ENCODE measurements at places on chromosomes 7 and 10.

DNA sequence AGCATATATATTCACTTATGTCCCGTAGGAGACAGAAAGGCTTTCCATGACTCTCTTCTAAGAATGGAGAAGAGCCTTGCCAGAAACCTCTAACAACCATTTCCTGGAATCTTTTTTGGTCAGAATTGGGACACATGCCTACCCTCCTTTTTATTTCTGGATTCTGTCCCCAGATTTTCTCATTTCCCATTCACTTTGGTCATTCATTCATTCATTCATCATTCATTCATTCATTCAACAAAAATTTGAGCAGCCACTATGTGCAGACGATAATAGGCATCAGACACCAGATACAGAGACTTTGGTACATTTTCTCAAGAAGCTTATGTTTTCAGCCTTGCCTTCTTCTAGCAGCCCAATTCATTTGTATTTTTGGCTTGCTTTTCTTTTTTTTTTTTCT is 6.0 kb downstream of the ENTPD7 start:
- no peak for DNase-seq

- DNase-seq: no peak
Observed at GRCh38 chr10:73439605-73440312, 6.4 kb upstream of the MSS51 start.

GRCh38 chr10:101564490-101564991 is 23.5 kb downstream of the POLL start:
- DNase-seq: no peak

DNA sequence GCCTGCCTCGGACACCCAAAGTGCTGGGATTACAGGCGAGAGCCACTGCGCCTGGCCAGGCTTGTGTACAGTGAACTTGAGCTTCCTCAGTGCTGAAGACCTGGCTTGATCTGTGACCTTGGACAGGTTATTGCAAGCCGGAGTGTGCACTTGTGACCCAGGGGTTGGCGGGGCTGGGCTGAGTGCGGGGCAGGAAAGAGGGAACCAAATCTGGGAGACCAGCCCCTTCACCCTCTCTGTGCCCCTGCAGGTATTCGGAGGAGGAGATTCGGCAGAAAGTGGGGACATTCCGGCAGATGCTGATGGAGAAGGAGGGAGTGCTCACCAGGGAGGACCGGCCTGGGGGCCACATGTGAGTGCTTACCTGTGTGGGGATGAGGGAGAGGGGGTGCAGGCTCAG is 46.2 kb downstream of the SRRM3 start:
- DNase-seq: no peak

DNA sequence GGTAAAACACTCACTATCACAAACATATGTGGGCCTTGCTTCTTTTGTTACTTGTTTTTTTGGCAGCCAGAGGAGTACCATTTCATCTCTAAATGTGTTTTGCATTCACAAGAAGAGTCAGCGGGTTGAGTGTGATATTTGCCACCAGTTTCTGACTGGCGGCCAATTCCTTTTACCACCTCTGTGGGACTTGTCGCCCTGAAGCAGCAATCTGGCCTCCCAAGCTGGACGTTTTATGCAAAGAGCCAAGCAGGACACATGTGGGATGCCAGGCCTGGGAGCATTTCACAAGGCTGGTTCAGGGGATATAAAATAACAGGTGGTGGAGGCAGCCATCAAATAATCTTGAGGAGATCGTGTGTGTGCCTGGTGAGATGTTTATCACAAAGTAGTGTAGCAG is 61.8 kb upstream of the TRIL start:
- peak; percentile 20 for DNase-seq

DNA sequence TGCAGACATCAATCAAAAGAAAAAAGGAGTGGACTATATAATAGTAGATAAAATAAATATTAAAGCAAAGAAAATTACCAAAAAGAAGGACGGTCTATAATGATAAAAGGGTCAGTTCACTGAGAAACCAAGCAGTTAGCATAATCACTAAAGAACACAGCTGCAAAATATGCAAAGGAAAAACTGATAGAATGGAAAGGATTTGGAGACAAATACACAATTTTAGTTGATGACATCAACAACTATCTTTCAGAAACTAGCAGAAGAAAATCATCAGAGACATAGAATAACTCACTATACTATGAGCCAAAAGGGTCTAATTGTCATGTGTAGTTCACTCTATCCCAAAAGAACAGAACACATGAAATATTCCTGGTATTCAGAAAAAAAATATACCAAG is 316.4 kb upstream of the IGFBP3 start:
- DNase-seq: no peak

DNA sequence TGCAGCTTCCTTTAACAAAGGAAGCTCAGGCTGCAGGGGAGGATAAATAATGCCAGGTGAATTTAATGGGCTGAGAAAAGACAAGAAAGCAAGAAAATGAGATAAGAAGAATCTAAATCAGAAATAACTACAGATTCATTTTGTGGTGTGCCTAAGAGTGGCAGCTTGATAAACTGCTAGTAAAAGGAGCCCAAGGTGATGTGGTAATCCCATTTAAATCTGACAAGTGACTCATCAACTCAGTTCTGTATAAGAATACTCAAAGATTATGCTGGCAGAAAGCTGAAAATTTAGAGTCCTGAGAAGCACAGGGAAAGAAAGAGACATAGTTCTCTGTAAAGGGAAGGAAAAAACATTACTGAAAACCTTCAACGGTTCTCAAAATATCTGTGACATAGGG is 109.4 kb upstream of the PDE1C start:
- DNase-seq: no peak

GRCh38 chr7:86926732-86927131 is 132.7 kb downstream of the ELAPOR2 start:
- DNase-seq: no peak

GRCh38 chr10:76743169-76743568 is 894.4 kb downstream of the KCNMA1 start:
- DNase-seq: no peak

DNA sequence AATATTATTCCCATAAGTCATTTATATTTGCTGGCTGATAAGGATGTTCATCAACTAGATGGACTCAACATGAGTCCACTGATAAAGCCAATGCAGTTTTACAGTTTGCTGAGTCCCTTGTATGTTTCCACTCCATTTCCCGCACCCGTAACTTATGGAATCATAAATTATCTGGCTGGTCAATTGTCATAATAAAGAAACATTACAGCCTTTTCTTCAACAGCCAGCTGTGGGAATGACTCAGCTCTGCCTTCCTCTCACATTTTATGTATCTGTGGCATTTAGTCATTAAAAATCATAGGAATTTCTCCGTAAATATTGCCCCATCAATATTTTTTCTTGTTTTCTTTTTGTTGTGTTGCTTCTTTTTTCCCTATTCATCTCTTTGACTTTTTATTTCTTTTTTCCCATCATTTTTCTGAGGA is 22.3 kb upstream of the TMEM26 start:
- DNase-seq: no peak

DNA sequence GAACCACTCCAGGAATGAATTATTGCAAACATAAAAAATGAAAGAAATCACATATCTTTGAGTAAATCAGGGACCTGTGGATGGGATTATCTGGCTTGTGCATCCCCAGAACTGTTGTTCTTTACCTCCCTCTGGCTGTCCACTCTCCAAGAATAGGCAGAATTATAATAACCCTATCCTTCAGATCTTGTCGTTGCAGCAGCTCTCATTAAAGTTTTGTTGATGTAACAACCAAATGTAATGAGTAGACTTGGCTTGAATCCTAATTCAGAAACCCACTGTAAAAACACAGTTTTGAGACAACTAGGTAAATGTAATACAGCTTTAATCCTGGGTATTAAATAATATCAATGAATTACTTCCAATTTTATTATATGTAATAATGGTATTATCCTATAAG is 16.2 kb downstream of the LSM5 start:
- DNase-seq: no peak

DNA sequence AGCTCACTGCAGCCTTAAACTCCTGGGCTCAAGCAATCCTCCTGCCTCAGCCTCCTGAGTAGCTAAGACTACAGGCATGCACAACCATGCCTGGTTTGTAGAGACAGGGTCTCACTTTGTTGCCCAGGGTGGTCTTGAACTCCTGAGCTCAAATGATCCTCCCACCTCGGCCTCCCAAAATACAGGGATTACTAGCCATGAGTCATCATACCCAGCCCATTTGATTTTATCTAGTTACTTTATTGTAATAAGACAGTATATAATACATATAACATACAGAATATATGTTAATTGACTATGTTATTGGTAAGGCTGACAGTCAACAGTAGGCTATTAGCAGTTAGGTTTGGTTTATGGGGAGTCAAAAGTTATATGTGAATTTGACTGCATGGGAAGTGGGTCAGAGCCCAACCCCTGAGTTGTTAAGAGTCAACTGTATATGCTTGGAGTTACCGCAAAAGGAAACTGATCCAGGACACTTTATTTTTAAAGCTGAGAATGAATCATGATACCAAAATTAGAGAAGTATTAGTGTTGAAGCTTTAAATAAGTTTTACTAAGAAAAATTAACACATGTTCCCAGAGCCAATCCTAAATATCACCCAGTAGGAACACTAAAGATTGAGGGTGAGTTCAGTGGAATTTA is 20.7 kb upstream of the KMT2E start:
- no peak for DNase-seq

DNA sequence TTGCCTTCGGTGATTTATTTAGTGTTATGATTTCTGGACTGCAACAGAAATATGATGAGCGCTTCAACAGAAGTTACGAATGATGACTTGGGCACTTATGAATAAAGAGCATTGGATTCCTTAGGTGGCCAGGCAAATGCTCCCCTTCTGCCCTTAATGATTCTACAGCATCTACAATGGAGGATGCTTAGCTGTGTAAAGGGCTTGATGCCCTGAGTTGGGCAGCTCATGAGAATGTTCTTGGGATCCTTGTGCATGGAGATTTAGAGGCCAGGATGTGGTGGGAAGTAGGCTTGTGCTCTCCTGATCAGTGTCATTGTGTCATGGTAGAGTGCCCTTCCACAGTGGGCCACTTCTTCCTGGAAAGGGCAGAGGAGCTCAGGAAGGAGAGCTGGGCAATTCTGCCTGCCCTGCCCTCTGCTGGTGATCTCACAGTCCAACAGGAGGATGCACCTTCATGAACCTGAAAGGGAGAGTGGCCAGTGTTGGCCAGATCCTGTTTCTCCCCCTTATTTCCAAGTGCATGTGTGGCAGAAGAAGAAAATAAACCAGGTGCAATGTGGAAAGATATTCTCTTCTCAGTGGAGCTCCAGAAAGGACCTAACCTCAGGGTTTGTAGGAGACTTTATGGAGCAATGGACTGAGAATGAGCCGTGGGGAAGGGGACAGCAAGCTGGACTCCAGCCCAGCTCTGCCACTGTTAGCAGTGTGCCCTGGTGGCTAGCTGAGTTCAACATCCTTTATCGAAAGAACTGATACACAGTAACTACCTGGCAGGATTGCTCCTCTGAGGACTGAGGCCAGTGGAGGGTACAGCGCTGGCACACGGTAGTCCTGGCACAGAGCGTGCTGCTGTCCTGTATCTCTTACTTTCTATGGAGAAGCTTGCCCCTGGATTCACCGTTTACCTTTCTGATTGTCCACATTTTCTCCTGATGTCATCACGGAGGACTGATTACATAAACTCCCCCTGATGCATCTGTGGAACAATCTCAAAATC is 182.9 kb downstream of the BMPER start:
- no peak for DNase-seq

- no peak for DNase-seq
Observed at GRCh38 chr10:73965890-73966768, 31.8 kb upstream of the VCL start.

- no peak for DNase-seq
Observed at GRCh38 chr10:103225939-103226338, 19.7 kb upstream of the RPEL1 start.

GRCh38 chr7:1738511-1738910 is 68.4 kb downstream of the ELFN1 start:
- DNase-seq: no peak

GRCh38 chr10:16933783-16934182 is 116.6 kb upstream of the RSU1 start:
- no peak for DNase-seq

GRCh38 chr7:103576641-103577040 is 130.6 kb upstream of the SLC26A5 start:
- DNase-seq: no peak

- DNase-seq: no peak
Observed at GRCh38 chr10:33287112-33287511, 47.4 kb downstream of the NRP1 start.

DNA sequence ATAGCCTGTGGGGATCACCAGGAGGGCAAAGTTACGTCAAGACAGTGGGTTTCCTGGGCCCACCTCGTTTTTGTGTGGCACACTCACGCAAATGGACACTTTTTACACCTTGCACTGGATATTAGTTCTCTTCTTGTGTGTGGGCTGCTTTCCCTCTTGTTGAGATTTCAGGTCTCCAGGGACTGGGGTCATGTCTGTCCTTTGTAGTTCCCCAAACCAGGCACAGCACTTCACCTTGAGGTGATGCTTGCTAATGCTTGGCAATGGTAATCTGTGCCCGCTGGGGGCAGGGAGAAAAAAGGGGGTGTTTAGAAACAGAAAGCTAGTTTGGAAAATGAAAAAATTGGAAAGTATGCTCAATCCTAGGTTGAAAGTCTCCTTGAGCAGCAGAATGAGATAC is 195.3 kb downstream of the PTEN start:
- DNase-seq: no peak

GRCh38 chr7:40165216-40165615 is 30.4 kb downstream of the SUGCT start:
- DNase-seq: no peak

- DNase-seq: no peak
Observed at GRCh38 chr10:97650726-97651125, 10.3 kb downstream of the PI4K2A start.

DNA sequence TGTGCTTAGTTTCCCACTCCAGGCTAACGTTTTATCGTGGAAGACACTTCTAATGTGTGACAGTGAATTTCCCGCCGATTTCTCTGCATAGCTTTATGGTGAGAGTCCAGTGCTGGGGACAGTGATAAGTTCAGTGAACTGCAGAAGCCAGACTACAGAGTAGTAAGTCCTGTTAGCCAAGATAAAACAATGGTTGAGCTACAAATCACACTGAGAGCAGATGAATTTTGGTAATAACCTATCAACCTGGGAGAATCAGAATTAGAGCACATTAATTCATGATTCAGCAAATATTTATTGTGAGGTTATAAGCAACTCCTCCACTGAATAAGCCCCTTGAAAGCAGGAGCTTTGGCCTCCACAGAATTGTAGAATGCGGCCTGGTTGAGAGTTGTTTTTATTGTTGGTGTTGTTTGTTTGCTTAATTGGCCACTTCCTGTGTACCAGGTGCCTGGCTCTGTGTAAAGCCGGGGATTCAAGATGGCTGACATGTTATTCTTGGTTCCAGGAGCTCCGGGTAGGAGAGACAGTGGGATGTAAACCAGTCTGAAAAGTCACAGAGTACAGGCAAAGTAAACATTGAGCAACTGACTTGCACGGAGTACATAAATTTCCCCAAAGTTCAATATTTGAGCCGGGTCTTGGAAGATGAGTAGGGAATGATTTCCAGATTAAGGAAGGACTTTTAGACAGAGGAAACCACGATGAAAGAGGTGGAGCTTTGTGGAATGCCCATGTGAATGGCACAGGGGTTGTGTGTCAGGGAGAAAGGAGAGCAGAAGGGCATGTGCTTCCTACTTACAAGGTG is 112.7 kb downstream of the SNX10 start:
- DNase-seq: no peak
